ENCODE measurements at places on chromosomes 16 and 17.

DNA sequence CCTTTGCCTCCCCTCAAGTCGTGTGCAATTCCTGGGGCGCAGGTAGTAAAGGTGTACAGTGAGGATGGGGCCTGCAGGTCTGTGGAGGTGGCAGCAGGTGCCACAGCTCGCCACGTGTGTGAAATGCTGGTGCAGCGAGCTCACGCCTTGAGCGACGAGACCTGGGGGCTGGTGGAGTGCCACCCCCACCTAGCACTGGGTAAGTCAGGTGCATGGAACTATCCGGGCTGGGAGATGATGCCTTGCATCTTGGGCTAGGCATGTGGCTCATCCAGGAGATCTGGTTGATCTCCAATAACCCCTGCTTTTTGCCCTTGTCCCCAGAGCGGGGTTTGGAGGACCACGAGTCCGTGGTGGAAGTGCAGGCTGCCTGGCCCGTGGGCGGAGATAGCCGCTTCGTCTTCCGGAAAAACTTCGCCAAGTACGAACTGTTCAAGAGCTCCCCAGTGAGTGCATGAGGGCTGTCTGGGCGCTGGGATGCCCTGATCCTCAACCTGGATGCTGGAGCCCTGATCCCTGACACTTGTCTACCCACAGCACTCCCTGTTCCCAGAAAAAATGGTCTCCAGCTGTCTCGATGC lies 5.2 kb downstream of the GRB7 start:
- no peak for DNase-seq

DNA sequence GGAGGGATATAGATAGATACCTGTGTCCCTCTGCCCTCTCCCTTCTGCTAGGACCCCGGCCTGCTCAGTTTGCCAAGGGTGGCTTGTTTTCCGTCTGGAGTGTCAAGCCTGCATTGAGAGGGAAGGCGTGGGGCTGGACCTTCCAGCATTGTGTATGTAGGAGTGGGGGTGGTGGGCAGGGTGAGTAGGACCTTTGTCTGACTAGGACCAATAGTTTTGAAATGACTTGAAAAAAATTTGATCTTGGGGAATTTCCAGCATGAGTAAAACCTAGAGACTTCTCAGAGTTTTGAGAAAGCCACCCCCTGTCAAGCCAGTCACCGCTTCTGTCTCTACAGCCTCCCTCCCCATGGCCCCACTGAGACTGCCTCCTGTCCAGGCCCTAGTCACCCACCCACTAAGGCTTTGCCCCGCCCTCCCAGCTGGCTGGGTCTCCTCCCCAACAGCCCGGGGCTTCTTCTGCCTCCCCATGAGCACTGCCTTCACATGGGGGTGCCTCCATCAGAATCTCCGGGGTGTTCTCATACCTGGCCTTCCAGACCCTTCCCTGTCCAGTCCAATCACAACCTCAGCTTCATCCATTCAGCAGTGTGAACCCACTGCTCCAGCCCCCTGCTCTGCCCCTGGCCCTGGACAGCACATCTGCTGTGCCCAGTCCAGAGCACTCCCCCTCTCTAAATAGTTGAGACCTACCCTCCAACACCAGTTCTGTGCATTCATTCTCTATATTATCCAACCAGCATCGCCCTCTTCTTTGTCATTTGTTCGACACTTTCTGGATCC lies 207.0 kb downstream of the MSI2 start:
- peak; percentile 92 for DNase-seq

DNA sequence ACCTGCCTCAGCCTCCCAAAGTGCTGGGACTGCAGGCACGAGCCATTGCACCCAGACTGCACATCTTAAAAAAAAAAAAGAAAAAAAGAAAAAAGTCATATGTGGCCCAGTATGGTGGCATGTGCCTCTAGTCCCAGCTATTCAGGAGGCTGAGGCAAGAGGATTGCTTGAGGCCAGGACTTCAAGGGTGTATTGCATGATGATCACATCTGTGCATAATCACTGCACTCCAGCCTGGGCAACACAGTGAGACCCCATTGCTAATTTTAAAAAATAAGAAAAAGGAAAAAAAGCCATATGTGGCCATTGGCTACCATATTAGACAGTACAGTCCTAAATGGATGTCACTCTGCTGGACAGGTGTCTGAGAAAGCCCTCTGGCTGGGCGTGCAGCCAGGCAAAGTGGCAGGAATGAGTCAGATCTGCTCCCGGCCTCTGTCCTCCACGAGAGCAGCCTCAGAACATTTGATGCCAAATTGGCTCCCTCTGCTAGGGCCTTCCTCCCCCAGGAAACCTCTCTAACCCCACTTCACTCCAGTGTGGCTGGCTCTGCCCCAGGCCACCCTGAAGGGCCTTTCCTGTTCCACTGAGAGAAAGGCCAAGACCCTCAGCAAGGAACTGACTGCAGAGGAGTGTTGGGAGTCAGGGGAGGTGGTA lies 14.7 kb downstream of the CA7 start:
- no peak for DNase-seq

DNA sequence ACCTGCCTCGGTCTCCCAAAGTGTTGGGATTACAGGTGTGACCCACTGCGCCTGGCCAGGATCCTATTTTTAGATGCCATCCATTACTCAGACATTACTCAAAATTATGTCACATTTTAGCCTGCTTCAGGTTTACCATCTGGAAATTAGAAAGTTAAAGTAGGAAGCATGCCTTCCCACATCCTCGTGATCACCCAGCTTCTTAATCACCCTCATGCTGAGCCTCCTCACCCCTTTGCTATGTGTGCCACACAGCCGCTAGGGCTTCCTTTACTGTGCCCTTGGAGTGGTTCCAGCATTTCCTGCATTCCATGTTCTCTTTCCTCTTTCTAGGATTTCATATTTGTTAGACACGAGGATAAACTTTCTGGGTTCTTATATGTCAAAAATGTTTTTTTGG lies 9.3 kb downstream of the ADORA2B start:
- no peak for DNase-seq

- DNase-seq, result no peak
These were observed 25.0 kb downstream of the RAB11FIP4 start for GRCh38 chr17:31416503-31416923.

- DNase-seq, result peak; percentile 48
These were observed 629 bp downstream of the GEMIN4 start for GRCh38 chr17:751269-752001.

DNA sequence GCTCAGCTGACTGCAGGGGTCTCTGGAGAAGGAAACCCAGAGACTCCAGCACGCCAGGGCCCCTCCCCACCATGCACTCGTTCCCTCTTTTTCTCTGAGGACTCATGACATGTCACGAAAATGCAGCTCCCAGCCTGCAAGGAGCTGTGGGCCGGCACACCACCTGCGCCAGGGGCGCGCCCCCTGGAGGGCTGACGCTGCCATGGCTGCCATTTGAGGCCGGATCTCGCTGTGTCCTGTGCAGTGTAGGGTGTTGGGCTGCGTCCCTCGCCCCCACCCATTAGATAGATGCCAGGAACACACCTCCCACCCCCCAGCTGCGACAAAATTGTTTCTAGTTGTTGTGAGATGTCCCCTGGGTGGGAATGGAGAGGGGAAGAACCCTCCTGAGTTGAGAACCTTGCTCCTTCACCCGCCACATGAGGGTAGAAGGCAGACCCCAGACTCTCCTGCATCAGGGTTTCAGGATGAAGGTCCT lies 8.2 kb downstream of the SYNGR2 start:
- DNase-seq, result peak; percentile 71

DNA sequence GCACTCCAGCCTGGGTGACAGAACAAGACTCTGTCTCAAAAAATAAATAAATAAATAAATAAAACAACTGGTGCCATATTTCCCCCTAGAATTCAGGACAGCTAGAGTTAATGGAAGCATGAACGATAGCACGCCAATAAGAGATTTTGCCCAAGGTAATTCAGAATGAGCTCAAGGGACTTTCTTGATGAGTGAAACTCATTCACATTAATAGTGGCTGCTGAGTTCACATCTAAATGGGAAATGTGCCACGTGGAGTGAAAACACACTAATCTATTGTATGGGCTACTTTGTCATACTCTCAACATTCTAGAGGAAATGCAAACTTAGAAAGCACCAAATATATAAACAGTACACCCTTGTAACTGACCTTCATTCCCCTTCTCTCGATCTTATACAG lies 47.4 kb upstream of the PSMD7 start:
- DNase-seq, result no peak
